ENCODE measurements at places on chromosomes 12 and 14.

- DNase-seq: no peak
Observed at GRCh38 chr14:61891170-61891569, 128.9 kb downstream of the SNAPC1 start.

DNA sequence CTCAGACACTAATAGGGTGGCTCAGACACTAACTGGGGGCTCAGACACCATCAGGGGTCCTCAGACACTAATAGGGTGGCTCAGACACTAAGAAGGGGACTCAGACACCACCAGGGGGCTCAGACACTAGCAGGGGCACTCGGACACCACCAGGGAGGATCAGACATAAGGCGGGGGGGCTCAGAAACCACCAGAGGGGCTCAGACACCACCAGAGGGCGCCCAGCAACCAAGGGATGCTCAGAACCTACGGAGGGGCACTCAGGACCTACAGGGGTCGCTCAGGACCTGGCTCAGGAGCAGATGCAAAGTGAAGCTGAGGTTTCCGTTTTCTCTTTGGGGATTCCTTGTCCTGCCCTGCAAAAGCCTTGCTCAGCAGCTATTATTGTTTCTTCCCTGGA, 448.5 kb downstream of the TMEM121 start:
- DNase-seq: no peak

GRCh38 chr14:41782511-41782910, 175.8 kb downstream of the LRFN5 start:
- DNase-seq: no peak

DNA sequence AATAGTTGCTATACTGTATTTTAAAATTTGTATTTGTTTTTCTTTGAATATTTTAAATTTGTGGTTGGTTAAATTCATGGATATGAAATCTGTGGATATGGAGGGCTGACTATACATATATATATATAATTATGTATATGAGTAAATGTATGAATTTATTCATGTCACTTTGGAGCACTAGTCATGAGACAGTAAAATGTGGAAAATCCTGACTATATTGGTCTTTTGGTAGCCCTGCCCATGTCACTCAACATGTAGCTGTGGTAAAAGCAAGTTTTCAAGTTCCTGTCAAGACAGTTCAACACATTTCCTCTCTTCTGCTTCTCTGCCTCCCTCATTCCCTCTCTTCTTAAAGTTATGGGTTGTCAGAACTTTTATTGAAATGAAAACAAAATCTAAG, 17.3 kb upstream of the C12orf71 start:
- DNase-seq: no peak

DNA sequence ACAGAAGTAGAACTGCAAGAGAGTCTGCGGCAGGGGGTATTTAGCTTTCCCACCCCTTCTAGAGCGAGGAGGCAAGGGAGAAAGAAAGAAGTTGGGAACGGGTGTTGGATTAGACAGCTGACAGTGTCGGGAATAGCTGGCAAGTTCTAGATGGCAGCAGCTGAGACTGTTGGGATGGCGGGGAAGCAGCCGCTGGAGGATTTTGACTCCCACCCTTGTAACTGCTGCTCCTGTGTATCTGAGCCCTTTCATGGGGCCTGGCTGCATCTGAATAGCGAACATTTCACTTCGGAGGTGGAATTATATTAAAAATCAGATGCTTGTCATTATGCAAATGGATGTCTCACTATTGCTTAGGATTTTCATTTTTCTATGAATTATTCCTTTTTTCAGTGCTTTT, 104.6 kb downstream of the AACS start:
- DNase-seq: no peak

DNA sequence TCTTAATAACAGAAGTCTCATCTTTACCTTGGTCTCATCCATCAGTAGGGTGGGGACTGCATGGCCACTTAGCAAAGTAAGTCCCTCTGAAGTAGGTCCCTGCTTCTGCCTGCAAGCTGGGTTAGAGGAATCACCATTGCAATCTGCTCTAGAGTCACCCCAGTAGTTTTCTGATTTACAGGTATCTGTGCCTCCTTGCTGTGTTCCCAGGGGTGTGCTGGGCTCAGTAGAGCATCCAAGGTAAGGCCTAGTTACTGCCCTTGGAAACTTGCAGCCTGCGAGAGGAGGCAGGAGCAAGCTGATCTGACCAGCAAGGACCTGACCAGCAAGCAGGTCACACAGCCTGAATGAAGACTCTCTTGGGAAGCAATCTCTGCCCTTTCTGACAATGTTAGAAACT, 160.8 kb upstream of the GSC start:
- no peak for DNase-seq

- no peak for DNase-seq
Observed at GRCh38 chr12:117914686-117915085, 54.1 kb downstream of the KSR2 start.

DNA sequence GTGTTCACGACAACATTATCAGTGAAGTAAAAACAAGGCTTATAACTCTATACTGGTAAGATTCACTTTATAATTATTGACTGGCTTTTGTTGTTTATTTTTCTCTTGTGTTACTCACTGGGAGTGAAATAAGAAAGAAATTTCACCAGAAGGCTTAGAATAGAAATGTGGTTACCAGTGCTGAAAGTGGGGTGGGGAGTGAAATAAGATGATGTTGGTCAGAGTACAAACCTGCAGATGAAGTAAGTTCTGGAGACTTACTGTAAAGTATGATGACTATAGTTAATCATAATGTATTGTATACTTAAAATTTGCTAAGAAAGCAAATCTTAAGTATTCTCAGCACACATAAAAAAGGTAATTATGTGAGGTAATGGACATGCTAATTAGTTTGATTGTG, 198.4 kb downstream of the KLHL28 start:
- no peak for DNase-seq

GRCh38 chr12:94597268-94597667, 53.1 kb downstream of the TMCC3 start:
- no peak for DNase-seq

DNA sequence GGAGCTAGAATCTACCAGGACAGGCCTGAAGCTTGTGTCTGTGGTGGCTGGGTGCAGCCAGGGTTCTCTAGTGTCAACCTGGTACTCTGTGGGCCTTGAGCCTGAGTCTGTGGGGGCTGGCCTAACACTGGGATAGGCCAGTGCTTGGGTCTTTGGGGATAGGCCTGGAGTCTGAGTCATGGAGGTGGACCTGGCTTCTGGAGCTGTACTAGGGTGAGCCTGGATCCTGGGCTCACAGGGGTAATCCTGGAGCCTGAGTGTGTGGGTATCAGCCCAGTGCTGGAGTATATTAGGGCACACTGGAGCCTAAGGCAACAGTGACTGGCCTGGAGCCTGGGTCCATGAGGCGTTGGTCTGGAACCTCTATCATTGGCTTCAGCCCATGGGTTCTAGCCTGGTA, 182.5 kb upstream of the NPAS3 start:
- DNase-seq: no peak

DNA sequence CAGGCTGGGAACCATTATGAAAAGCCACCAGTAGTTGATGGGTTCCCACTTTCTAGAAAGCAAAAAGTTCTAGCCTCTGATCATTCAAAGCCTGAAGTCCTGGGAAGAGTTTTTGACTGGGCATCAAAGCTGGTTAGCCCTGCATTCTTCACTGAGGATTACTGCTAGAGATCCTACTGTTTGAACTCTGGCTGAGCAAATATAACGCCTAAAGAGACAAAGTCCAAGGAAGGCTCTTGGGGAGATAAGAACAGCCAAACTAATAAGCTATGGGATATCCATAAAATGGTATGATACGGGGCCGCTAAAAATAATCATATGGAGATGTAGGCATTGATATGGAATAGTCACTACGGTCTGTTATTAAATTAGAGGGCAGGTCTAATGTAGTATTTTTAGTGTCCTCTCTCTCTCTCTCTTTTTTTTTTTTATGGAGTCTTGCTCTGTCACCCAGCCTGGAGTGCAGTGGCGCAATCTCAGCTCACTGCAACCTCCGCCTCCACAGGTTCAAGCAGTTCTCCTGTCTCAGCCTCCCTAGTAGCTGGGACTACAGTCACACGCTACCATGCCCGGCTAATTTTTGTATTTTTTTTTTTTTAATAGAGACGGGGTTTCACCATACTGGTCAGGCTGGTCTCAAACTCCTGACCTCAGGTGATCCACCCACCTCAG, 35.5 kb downstream of the PLXNC1 start:
- no peak for DNase-seq

DNA sequence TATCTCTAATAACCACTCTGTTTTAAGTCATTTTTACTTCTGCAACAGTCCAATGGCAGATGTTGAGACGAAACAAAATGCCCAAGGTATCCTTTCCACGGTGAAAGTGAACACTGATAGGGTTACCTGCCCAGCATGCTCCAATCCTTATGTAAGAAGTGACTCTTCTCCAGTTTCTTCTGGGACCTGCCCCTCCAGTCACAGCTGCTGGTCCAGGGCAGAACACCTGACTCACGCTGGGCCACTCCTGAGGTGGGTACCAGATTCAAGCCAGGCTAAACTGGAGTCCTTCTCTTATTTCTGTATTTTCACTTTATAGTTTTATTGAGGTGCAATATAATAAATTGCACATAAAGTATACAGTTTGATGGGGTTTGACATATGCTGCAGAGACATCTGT, 16.7 kb downstream of the NT5DC3 start:
- DNase-seq: no peak

DNA sequence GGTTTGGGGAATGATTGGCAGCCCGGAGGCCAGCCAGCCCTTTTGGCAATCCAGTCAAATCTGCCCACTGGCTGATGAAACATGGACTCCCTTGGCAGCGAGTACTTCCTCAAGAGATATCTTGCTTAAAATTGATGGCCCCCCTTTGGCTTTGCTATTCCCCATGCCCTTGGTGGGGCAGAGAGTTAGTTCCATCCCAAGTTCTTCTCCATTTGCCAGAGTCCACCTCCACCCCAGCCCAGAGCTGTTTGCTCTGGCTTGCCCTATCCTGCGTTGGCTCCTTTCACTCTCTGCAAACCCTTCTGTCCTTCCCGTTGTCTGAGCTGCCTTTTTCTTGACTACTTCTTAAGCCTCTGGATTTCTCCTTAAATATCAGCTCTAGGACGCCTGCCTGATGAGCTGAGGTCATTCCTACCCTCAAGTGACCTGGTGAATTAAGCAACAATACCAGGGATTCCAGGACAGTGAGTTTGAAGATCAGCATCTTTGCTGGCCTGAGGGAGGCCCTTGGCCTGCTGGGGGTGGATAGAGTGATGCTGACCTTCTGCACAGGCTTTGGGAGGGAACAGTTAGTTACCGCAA, 212.0 kb downstream of the CACNA1C start:
- DNase-seq: no peak

DNA sequence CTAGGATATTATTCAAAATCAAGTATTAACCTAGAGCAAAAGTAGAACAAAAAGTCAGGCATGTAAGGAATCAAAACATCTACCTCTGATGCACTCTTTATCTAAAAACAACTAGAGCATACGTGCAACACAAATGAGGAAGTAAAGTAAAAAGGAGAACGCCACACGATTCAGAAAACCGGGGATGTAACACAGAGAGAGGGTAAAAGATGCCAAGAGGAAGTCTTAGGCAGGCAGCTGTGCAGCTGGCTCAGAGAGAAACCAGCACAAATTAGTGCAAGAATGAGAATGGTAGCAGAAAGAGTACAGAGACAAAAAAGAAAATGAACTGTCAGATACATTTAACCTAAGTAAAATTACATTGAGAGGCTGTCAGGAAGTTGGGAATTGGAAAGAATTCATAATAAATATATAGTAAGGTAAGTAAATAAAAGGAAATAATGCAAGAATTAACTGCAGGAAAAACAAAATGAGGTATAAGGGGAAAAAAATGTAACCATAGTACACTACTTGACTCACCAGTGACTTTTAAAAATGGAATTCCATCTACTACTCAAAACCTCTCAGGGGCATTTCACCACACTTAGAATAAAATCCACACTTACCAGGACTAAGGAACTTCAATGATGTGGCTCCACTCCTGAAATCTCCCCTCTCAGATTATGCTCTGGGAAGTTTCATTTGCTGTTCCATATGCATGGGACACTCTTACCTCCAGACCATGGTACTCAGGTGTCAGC, 17.1 kb downstream of the BCAT1 start:
- no peak for DNase-seq

GRCh38 chr12:55760663-55761062, 17.7 kb downstream of the GDF11 start:
- no peak for DNase-seq

DNA sequence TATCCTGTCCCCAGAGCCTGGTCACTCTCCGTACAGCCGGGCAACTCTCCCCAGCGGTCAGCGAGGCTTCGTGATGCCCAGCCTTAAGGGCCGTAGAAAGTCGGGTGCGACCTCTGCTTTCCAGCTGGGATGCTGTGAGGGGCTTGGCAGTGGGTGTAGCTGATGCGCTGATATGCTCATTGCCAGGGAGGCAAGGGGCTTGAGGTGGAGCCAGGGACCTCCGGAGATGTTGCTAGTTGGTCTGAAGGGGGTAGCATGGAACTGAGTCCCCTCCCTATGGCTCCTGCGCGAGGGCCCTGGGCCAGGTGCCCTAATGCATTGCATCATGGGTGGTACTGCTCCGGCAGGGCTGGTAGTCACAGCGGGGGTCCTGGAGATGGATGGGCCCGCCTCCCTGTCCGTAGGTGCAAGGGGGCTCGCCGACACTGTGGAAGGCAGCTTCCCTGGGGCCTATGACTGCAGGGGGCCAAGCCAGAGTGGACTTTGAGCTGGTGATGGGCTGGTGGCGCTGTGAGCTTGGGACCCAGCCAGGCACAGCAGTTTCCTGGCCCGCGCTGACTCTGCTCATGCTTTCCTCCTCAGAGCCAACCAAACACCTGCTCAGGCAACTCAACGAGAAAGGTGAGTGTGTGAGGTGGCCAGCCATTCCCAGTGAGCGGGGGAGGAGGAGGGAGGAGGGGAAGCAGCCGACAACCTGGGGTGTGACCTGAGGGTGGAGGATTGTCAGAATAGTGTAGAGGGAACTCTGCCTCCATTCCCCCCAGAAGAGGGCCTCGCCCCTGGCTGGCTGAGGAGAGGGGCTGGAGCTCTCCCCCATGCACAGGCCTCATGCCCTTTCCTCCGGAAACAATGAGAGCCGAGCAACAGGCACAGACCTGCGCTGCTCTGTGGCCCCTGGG, 32.3 kb downstream of the PLEKHG3 start:
- DNase-seq: no peak

GRCh38 chr12:18653465-18653864, 84.3 kb downstream of the PLCZ1 start:
- DNase-seq: no peak

GRCh38 chr14:59631237-59631636, 54.6 kb upstream of the CCDC175 start:
- DNase-seq: peak; percentile 6

DNA sequence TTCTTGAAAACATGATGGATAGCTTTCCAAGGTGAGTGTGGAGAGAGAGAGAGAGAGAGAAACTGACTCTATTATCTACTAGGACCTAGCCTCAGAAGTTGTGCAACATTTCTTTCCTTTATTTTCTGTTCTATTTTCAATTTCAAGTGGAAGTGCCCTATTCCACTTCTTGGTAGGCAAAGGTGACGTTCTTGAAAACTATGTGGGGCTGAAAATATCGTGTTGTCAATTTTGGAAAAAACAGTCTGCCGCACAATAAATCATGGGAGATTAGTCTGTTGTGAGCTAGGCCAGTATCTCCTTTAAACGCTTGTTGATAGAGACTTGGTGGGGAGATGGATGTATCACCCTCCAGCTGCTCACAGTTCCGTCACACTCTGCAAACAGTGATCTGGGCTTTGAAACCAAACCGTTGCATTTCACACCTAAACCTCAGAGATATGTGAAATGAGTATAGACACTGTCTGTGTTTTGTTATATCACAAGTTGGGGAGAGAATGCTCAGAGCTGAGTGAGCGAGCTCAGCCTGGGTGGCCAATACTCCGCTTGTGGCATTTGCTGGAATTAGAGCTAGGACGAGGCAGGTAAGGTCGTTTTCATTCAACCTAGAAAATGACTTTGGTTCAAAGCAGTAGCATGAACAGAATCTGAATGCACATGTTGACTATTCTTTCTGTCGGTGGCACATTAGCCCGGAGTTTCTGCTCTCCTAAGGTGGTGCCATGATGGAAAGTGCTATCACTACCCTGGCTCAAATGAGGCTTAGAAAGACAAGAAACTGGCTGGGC, 75.1 kb upstream of the ST8SIA1 start:
- no peak for DNase-seq
